ENCODE measurements at places on chromosomes 5 and 9.

DNA sequence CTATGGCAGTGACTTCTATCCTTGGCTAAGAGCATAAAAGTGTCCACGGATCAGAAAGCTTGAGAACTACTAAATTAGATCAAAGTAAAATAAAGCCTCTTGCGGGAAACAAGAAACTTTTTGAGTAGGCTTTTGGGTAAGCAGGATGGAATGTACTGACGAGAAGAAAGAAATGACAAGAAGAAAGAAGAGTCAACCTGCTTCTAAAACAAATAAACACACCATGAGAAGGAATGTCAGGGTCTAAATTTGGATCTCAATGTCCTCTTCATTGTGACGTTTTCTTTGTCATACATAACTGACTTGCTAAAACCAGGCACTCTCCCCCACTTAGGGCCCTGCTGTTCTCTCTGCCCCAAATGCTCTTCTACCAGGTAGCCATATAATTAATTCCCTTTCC lies 290.1 kb upstream of the PTGER4 start:
- peak; percentile 54 for DNase-seq

DNA sequence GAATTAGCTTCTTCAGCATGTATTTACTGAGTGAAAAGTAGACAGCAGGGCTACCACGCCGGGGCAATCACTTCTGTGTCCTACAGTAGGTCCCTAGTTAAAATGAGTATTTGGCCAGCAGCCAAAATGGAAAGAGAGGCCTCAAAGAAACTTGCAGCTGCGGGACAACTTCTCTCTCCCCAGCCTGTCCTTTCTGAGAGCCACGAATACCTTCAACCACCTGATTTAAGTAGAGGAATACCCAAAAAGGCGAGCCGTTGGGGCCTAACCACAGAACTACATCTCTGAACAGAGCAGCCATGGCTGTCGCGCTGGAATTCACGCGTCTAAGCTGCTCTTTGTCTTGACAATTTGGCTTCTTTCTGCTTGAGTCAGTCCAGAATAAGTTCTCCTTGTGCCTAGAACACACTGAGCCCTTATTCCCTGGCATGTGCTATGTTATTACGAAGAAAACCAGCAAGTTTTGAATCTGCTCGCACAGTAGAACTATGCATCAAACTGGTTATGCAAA lies 43.8 kb upstream of the GOLPH3 start:
- DNase-seq = no peak

DNA sequence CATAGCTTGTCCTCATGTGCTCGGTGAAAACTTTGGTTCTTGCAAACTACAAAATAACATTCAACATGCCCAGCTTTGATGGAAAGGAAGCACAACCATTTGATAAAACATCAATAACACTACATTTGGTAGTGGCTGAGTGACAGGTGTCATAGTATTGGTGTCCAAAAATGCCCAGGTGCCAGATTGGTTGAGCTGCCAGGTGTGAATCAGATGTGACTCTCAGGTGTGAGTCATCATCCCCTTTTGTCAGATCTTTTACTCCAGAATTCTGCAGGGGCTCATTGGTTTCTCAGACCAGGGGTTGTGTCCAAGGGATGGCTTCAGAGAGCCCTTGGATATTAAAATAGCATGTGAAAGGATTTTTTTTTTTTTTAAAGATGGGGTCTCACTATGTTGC lies 22.5 kb upstream of the POMT1 start:
- DNase-seq = no peak

DNA sequence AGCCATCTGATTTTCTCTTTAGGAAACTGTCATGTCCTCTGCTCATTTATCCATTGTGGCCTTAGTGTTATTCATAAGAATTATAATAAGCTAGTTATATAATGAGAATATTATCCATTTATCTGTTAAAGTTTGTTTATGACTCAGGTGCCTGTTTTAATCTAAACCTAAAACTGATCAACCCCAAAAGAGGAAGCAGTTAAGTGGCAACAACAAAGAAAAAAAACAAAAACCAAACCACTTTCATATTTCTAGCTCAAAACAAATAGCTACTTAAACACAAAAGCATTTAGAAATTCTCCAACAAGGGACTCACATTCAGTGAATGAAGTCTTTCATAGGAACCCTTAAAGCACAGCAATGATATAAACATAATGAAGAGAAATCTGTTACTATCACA lies 116.4 kb downstream of the APBA1 start:
- no peak for DNase-seq

DNA sequence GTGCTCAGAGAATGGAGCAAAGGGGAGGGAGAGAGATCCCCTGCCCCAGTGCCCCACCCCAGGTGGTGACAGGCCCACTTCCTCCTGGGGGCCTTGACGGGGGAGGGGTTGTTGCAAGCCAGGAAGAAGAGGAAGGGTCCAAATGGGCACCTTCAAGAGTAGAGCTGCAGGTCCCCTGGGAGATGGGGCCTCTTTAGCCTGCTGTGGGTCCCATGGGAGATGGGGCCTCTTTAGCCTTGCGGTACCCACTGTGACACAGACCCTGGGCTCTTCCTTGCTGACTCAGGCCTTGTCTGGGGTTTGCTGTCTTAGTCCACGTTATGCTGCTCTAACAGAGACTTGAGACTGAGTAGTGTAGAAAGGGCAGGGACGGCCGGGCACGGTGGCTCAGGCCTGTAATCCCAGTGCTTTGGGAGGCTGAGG lies 9.6 kb upstream of the TOR4A start:
- DNase-seq = peak; percentile 68

- DNase-seq = no peak
These were observed 204.3 kb downstream of the CNTLN start for GRCh38 chr9:17339156-17339555.

DNA sequence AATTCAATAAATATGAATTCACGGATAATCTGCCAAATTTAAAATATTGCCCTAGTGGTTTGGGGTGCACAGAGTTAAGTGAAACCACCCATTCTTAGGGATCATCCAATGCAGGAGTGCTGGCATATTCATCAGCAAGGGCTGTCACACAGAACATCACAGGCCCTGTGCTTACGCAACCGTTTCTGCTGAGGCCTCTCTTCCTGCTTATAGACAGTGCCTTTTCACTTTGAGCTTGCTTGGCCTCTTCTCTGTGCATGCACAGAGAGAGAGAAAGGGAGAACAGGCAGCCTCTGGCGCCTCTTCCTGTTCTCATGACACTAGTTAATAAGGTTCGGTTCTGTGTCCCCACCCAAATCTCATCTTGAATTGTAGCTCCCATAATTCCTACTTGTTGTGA lies 366.3 kb downstream of the ICE1 start:
- no peak for DNase-seq

DNA sequence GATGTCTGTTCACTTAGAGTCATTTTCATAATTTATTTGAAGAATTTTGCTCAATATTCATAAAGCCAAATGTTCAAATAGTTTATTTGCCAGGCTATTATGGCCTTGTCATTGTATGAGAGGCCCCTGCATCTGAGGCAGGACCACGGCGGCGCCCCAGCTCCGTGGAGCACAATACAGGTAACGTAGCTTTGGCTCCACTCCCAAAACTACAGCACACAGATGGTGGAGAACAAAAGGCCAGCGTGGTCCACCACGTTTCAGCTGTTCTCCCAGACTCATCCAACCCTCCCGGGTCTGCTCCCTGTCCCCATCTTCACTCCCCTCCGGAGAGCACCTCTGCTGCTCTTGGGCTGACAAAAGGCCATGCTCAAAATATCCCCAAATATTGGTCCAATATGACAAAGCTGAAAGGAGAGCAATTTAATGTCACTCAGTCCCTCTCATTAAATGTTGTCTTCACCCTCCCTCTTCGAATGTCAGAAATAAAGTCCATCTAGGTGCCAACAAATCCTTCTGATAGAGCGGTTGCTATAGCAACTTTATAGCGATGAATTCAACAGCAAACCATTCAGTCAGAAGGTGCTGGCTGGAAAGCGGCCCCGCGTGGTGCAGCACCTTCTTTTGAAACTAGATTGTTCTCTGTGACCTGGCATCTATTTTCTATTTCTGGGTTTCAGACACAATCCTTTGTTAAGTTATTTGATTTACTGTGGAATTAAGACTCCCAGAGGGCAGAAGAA lies 504.3 kb downstream of the ARHGEF28 start:
- no peak for DNase-seq

GRCh38 chr9:125748446-125749099 lies 1.4 kb downstream of the PBX3 start:
- no peak for DNase-seq

DNA sequence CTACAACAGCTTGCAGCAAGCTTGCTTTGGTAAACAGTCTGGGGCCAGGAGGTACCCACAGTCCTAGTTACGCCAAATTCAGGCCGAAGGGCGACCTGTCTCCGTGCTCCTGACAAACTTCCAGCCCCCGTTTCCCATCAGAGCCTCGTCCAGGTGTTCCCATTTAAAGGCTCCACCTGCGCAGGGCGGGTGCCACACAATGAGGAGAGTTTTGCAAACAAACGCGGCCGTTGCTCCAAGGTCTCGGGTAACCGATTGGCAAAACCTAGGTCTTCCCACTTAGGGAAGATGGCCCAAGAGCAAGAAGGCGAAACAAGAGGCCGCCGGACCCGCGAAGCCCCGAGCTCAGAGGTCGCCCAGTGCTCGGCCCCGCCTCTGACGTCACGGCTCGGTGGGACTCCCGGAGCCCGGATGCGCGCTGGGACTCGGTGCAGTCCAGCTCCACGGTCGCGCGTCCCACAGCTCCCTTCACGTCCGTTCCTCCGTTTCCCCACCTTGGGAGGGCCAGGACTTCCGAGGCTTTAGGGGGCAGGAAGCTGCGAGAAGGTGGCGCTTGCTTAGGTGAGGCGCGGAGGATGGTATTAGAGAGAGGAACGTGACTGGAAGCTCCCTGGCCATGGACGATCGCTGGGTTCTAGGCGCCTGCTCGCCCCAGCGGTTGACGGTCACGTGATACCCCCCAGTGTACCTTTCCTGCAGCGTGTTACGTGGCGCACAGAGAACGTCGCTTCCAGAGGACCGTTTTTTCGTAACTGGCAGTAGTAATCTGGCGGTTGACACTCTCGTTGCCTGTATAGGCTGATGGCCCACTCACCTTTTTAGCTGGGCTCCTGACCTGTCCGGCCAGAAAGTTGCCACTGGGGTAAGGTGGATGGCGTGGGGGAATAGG lies 41.8 kb upstream of the KDM4C start:
- DNase-seq = no peak

DNA sequence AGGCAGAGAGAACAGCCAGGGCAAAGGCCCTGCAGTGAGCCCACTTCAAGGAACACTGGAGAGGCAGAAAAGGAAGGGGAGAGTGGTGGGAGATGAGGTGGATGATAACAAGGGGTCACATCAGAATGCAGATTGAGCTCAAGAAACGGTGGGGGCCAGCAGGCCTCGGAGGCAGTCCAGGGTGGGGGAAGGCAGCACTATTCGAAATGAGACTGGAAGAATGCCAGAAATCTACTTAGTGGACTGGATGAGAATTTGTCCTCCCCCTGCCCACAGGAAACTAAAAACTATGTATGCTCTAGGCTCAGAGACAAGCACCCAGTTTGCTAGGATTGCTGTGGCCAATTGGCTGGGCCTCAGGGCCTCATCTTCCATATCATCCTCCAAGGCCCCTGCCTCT lies 148.7 kb downstream of the ADAMTS12 start:
- no peak for DNase-seq

GRCh38 chr9:133115604-133116345 lies 5.3 kb downstream of the RALGDS start:
- peak; percentile 42 for DNase-seq

- DNase-seq = peak; percentile 94
These were observed 7.3 kb downstream of the CDC14B start for GRCh38 chr9:96612105-96612965.

DNA sequence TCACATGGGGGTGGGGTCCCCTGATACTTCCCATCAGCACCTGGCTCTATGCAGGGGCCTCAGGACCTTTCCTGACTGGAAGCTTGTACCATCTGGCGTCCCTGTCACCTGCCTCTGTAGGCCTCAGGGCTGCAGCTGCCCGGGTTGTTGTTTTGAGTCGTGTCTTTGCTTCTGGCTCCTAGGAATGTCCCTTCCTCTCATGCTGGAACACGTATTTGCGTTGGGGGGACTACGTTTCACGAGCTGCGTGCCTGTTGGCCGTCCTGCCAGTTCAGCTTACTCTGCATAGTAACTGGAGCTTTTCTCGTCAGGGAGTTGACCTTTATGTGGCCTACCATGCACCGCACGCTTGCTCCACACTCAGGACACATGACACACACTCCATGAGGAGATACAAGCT lies 54.9 kb upstream of the IRX4 start:
- no peak for DNase-seq

GRCh38 chr9:99027443-99027842 lies 77.5 kb upstream of the TGFBR1 start:
- no peak for DNase-seq

DNA sequence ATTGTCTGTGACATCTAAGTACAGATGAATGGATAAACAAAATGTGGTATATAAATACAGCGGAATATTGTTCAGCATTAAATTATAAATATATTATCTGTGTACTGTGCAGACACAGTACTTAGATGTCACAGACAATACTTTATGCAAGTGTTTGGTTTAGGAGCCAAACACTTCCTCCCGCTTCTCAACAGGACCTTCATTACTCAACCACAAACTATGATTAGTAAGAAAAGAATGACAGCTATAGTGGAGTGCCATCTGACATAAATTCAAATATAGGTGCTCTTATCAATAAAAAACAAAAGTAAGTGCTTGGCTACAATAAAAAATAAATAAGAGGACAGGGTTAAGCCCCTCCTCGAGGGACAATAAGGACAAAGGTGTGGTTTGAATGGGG lies 38.9 kb upstream of the STX17 start:
- peak; percentile 41 for DNase-seq

DNA sequence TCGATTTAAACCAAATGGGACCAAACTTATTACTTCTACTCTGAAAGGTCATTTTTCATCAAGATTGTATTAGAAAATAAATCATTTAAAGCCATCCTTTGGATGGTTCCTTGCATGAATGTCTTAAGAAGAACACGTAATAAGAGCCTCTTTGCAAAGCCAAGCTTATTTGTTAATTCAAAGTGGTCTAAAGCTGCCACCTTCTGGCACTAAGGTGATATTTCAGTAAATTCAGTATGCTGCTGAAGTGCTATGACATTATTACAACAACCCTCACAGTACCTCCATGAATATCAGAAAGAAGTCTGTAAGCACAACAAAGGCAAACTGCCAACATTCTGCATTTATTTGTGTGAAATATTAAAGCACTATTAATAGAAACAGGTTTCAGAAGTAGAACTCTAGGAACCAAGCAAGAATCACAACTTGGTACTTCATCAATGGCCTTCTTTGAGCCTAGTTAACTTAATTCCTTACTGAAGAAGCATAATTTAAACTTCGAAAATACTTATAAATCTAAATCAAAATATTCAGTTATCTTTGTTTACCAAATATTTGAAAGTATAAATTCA lies 53.1 kb upstream of the TYRP1 start:
- DNase-seq = peak; percentile 75

DNA sequence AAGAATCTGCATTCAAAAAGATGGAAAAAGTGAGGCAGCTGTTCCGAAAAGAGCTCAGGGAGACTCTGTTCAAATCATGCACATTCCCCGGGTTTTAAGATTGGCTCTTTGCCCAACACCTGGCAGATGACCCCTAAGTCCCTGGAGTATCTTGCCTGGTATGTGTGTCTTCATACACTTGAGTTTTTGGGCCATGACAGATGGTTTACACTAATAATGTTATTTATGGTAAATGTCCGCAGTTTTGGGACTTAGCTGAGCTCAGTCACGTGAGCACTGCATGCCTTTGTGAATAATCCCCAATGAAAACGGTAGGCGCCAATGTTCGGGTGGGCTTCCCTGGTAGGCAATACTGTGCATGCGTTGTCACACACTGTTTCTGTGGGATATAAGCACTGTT lies 316.1 kb downstream of the PRDM9 start:
- DNase-seq = no peak

GRCh38 chr5:136629125-136629792 lies 263.9 kb upstream of the TRPC7 start:
- no peak for DNase-seq

Data from iris pigment epithelial cell (primary cell).